T-helper 17 cell (primary cell): ENCODE measurements at places on chromosomes 1 and 21.

GRCh38 chr1:212968368-212968863, 18.1 kb downstream of the VASH2 start:
- H3K27me3 ChIP-seq = peaks cover 57% of the 10 kb centered on the region
- no peak overlapping the region for H3K4me3 ChIP-seq
- no peak for DNase-seq

DNA sequence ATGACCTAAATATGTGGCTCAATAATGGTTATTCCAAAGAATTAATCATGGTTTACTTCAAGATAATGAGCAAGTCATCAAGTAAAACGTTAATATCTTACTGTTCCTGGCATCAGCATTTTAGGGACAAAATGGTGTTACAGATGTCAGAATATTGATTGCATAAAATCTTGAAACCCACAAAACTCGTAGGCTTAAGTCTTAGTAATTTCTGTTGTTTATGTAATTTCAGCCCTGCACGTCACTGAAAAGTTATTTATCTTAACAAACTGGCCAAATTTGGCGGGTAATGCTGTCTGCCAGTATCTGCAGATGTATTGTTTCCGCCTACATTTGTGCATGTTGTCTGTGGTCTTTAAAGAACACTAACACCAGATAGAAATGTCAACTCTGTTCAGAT, 25.8 kb downstream of the CDC7 start:
- no peaks in the 10 kb centered on the region for H3K27me3 ChIP-seq
- no peak for DNase-seq
- peaks cover 17% of the 10 kb centered on the region for H3K4me1 ChIP-seq
- peaks cover 3% of the 10 kb centered on the region for H3K36me3 ChIP-seq

- no peak for DNase-seq
- no peaks in the 10 kb centered on the region for H3K36me3 ChIP-seq
- no peak overlapping the region for H3K4me3 ChIP-seq
- H3K4me1 ChIP-seq = no peaks in the 10 kb centered on the region
- H3K27me3 ChIP-seq = no peaks in the 10 kb centered on the region
- H3K27ac ChIP-seq = no peak overlapping the region
Measured at GRCh38 chr1:69921486-69921885, 283.9 kb downstream of the LRRC40 start.

DNA sequence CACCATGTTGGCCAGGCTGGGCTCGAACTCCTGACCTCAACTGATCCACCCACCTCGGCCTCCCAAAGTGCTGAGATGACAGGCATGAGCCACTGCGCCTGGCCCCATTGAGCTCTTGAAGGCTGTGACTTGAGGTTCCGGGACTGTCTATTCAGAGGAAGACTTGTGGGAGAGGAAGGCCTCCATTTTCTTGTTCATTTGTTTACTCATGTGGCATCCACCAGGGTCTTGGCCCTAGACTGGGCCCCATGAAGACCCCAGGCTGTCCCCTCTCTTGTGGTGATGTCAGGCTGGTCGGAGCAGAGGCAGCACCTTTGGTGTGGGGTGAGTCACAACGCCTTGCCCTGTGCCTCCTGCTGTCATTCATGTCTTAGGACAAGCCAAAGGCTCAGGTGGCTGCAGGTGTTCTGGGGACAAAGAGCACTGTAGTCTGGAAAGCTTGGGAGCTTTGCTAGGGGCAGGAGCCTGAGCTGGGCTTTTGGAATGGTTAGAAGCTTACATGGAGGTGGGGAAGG, 224.6 kb upstream of the C1orf174 start:
- H3K27me3 ChIP-seq = peaks cover 22% of the 10 kb centered on the region
- peaks cover 3% of the 10 kb centered on the region for H3K36me3 ChIP-seq
- H3K4me1 ChIP-seq = no peaks in the 10 kb centered on the region
- no peak overlapping the region for H3K4me3 ChIP-seq
- DNase-seq = no peak

DNA sequence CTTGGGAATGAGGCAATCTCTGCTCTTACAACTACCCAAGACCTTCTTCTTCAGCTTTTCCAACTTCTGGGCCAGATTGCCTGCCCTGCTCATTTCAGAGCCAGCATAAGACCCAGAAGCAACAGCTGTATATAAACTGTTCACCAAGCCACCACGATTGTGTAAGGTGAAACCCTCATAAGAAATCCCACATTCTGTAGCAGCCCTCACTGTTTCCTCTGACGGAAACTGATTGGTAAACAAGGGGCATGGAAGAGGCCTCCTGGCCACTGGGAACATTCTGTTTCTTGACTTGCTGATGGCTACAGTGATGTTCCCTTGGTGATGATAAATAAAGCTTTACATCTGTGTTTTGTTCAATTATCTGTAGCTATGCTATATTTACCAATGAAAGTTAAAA, 39.7 kb upstream of the EXO1 start:
- no peak overlapping the region for H3K4me3 ChIP-seq
- no peaks in the 10 kb centered on the region for H3K4me1 ChIP-seq
- peaks cover 36% of the 10 kb centered on the region for H3K27me3 ChIP-seq
- H3K27ac ChIP-seq = no peak overlapping the region
- H3K36me3 ChIP-seq = no peaks in the 10 kb centered on the region
- DNase-seq = no peak

GRCh38 chr1:17059391-17060305, 5.8 kb upstream of the SDHB start:
- H3K4me3 ChIP-seq = no peak overlapping the region
- H3K36me3 ChIP-seq = no peaks in the 10 kb centered on the region
- H3K27ac ChIP-seq = no peak overlapping the region
- peaks cover 8% of the 10 kb centered on the region for H3K4me1 ChIP-seq
- DNase-seq = no peak

DNA sequence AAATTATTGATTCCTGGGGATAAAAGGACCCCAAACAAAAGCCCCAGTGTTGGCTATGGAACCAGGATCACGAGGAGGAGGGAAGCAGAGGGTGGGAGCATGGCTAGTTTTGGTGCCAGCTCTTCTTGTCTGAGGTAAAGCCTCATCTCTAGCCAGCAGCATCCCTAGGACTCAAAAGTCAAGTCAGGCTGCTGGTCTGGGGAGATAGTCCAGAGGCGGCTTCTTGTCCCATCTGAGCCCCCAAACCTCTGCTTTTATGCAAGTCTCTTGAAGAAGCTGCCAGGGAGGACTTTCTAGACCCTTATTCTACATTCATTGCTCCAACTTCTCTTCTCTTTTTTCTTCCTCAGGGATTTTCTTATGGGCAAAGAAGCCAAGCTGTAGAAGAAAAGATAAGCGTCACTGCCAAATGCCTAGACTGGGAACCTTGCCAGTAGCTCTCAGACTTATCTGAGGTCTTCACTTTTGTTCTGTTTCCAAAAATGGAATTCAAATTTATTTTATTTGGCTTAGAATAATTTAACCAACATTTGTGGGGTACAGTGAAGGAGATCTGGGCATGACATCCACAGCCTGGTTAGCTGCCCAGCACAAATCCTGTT, 6.9 kb upstream of the ANKRD35 start:
- H3K27me3 ChIP-seq = no peaks in the 10 kb centered on the region
- no peak overlapping the region for H3K27ac ChIP-seq
- no peak overlapping the region for H3K4me3 ChIP-seq
- no peak for DNase-seq

DNA sequence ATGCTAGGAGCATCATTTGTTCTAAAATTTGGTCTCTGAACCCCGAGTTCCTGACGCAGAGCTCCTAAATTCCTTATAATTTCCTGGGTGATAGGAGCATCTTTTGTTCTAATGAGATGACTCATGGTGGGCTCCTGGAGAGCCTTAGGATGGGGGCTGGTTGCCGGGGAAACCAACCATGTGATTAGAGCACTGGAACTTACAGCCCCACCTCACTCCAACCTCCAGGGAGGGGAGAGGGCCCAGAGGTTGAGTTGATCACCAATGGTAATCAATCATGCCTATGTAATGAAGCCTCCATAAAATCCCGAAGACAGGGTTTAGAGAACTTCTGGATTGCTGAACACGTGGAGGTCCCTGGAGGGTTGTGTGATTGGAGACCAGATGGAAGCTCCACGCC, 7.7 kb downstream of the SHISAL2A start:
- H3K4me1 ChIP-seq = peaks cover 43% of the 10 kb centered on the region
- no peak overlapping the region for H3K4me3 ChIP-seq
- no peak for DNase-seq
- peaks cover 11% of the 10 kb centered on the region for H3K36me3 ChIP-seq
- peak overlapping the region; percentile 46 for H3K27ac ChIP-seq

DNA sequence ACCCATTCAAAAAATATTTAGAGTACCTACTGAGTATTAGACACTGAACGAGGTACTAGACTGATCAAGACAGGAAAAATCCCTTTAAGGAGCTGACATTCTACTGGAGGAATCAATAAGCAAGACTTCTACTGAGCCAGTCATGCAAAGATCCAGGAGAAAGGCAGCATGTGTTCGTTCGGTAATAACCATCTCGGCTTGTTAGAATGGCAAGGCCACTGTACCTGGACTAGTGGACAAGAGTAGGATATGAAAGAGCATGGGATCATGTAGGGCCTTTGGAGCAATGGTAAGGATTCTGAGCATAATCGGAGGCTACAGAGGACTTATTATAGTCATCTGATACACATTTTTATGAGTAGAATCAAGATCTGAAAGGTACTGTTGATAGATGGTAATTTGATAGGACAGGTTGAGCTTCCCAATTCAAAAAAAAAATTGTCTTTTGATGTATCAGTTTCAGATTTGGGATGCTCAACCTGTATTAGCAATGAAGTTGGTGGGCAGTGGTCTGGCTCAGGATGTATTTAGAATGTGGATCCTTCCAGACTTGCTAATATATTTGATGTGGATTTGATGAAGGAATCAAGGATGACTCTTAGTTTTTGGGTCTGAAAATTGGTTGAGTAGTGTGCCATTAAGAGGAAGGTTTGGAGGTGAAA, 2.3 kb downstream of the COX20 start:
- peak overlapping the region; percentile 98 for H3K27ac ChIP-seq
- no peak for DNase-seq
- H3K4me3 ChIP-seq = peak overlapping the region; percentile 77

GRCh38 chr1:98045211-98045766, 124.5 kb upstream of the DPYD start:
- no peak for DNase-seq
- peak overlapping the region; percentile 87 for H3K4me3 ChIP-seq
- H3K36me3 ChIP-seq = peaks cover 6% of the 10 kb centered on the region
- H3K4me1 ChIP-seq = peaks cover 17% of the 10 kb centered on the region
- peaks cover 70% of the 10 kb centered on the region for H3K27me3 ChIP-seq
- no peak overlapping the region for H3K27ac ChIP-seq

DNA sequence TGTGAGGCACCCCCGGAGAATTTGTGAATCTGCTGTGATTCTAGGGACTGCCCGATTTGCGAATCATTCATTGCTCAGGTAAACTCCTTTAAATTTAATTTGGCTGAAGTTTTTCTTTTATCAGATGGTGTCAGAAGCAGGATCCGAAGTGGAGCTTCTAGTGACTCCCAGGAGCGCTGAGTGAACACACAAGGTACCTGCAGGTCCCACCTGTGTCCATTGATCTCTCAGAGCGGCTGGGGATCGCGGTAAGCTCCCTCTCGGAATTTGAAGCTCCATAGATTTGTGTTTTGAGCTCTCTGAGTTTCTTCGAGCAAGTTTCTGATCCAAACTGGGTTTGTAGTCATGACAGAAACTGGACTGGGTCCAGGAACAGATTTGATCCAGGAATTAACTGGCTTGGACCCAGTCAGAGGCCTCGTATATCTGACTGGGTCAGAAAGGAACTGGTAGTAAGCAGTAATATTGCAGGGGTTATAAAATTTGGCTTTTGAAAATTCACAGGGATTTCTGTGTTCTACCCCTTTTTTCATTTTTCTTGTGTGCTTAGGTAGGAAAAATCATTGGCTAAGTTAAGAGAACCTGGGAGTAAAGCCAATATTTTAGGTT, 56.2 kb upstream of the EDEM3 start:
- peaks cover 4% of the 10 kb centered on the region for H3K4me1 ChIP-seq
- no peak overlapping the region for H3K4me3 ChIP-seq
- no peak for DNase-seq
- peak overlapping the region; percentile 90 for H3K27ac ChIP-seq
- peaks cover 2% of the 10 kb centered on the region for H3K36me3 ChIP-seq

GRCh38 chr1:1924386-1924785, 5.3 kb upstream of the TMEM52 start:
- no peak overlapping the region for H3K27ac ChIP-seq
- no peaks in the 10 kb centered on the region for H3K27me3 ChIP-seq
- H3K4me3 ChIP-seq = no peak overlapping the region
- H3K4me1 ChIP-seq = peaks cover 3% of the 10 kb centered on the region
- H3K36me3 ChIP-seq = no peaks in the 10 kb centered on the region

- H3K4me1 ChIP-seq = peaks cover 8% of the 10 kb centered on the region
- peaks cover 3% of the 10 kb centered on the region for H3K36me3 ChIP-seq
- peak overlapping the region; percentile 86 for H3K4me3 ChIP-seq
Measured at GRCh38 chr1:3597599-3597964, 13.7 kb downstream of the MEGF6 start.

- H3K4me1 ChIP-seq = peaks cover 36% of the 10 kb centered on the region
- H3K27ac ChIP-seq = no peak overlapping the region
- no peak for DNase-seq
- H3K27me3 ChIP-seq = peaks cover under 1% of the 10 kb centered on the region
- no peak overlapping the region for H3K4me3 ChIP-seq
- H3K36me3 ChIP-seq = no peaks in the 10 kb centered on the region
Measured at GRCh38 chr1:109807822-109808680, 44.3 kb upstream of the EPS8L3 start.

- H3K27ac ChIP-seq = peak overlapping the region; percentile 19
- H3K27me3 ChIP-seq = no peaks in the 10 kb centered on the region
- H3K4me1 ChIP-seq = peaks cover 21% of the 10 kb centered on the region
Measured at GRCh38 chr1:212186427-212187207, 98.6 kb upstream of the PPP2R5A start.

DNA sequence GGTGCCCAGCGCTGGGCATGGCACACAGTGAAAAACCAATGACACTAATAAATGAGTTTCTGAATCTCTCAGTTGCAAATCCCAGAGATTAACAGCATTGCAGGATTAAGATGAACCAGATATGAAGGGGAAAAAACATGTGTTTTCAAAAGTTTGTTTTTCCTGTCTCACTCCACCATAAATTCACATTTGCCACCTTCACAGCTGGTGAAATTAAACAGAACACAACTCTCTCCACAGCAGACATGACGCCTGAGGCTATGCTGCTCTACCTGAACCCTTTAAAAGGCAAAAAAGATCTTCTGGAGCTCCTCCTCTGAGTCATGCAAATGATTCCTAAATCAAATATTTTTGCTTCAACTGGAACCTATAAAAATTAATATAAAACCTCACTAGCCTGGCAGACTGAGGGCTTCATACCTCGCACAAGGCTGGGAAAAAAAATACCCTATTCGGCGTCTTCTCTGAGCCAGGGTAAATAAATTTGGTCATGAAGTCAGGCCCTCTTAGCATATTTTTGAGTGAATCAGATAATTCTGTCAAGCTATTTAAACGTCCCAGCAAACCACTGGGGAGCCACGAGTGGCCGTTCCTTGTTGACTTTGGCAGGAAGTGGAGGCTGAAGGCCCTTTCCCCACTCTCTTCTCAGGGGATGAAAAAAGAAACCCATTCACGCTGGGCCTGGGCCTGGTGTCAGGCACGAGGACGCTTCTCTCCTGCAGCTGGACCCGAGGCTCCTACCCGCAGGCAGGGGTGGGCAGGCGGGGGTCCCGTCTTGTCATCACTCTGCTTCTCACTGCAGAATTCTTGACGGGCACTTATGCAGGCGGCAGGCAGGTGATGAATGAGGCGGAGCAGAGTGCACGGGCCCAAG, 53.0 kb downstream of the DMRTB1 start:
- no peak overlapping the region for H3K27ac ChIP-seq
- no peak overlapping the region for H3K4me3 ChIP-seq
- H3K4me1 ChIP-seq = no peaks in the 10 kb centered on the region
- no peak for DNase-seq

- no peak within 1 kb of the TSS for H3K4me3 ChIP-seq
- H3K27me3 ChIP-seq = no peaks in the 10 kb centered on the region
- peaks cover 5% of the 10 kb centered on the region for H3K4me1 ChIP-seq
- no peak within 1 kb of the TSS for H3K27ac ChIP-seq
Measured at GRCh38 chr1:209704584-209704983, at the start of gene HSD11B1. HSD11B1 (plus strand) TSS chr1:209704846; CDS start chr1:209704943, 97 bp downstream.
